ENCODE measurements at places on chromosomes 3 and 15. TPM values are rescaled to one million over a fixed set of nuclear protein-coding genes. Genes with fewer than 3 reads are reported as not detected.

DNA sequence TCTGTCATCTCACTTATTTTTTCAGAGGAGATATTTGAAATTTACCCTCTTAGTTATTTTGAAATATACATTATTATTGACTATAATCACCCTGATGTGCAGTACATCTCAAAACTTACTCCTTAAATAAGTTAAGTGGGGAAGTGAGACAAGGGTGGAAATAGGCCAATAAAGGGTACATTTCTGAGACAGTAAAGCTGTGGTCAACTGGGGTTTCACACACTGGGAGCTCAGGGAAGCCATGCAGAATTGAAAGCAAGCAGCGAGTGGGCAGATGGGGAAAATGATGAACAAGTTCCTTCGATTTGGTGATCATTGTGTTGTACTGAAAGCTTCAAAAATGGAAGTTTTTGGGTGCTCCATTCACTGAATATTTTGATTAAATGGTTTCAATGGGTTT is 21.6 kb upstream of the MOBP start:
- no peak for DNase-seq

DNA sequence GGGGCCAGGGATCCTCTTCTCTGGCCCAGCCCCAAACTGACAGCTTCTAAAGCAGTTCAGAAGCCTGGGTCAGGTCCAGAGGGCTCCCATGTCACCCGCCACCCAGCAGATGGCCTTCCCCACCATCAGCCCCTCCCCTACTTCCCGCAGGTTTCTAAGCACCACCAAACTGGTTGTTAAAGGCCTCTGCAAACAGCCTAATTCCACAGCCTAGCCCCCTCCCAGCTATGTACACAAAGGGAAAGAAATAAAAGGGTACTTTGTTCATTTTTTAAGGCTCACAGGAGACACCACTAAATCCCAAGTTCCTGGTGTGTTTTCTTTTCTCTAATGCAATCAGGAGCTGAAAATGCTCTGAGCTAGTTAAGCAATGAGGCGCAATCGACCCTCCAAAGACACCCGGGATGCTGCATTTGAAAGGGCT is 30.6 kb downstream of the PLCH1 start:
- no peak for DNase-seq

GRCh38 chr3:70281663-70282062 is 30.8 kb downstream of the MDFIC2 start:
- no peak for DNase-seq

DNA sequence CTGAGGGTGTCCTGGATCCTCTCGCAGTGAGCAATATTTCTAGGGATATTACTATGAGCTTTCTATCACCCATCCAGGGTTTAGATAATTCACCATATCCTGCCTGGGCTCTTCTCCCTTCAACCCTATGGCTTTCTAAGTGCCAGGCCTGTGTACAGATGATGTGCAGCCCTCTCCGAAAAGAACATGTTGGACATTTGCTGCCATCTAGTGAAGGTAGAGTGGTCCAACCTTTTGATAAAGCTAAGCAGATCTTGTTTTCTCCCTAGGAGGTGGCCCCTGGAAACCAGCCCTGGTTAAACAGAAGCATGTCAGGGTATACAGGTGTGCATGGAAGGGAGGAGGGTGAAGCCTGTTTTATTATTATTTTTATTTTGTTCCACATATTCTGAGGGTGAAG is 27.9 kb upstream of the SCN10A start:
- no peak for DNase-seq

DNA sequence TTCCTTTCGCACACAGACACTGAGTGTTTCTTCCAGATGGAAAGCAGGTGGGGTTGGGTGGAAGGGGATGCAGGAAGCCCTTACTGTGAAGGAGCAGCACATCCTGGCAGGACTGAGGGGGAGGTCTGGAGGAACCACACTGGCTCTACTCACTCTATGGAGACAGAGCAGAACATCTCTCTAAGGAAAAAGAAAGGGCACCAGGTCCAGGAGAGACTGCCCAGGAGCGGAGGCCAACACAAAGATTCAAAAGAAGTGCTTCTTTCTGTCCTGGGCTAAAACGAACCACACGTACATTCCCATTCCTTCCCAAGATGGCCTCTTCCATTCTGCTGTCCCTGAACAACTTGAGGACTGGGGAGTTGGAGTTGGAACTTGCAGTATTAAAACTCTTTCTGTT is 13.8 kb upstream of the VIPR1 start:
- no peak for DNase-seq

- DNase-seq = no peak
Observed at GRCh38 chr15:66234798-66235197, 18.8 kb downstream of the MEGF11 start.

Gene UNC45A
- 62.8 TPM for total RNA-seq

Gene CFAP100
- total RNA-seq = not detected

Gene PPM1L
- 13.8 TPM for total RNA-seq

Gene TLR9
- 0.94 TPM for total RNA-seq

Gene STX19
- not detected for total RNA-seq

Gene TRIM69
- total RNA-seq = 29.6 TPM

Gene CXCR6
- total RNA-seq = 2.7 TPM
